Stimulated activated CD4-positive, alpha-beta T cell treated with anti-CD3 and anti-CD28 coated beads, Interleukin-1b, Interleukin-23, amount 100 ng/mL, for 48 hours (primary cell): ENCODE measurements at places on chromosomes 2 and 18.

DNA sequence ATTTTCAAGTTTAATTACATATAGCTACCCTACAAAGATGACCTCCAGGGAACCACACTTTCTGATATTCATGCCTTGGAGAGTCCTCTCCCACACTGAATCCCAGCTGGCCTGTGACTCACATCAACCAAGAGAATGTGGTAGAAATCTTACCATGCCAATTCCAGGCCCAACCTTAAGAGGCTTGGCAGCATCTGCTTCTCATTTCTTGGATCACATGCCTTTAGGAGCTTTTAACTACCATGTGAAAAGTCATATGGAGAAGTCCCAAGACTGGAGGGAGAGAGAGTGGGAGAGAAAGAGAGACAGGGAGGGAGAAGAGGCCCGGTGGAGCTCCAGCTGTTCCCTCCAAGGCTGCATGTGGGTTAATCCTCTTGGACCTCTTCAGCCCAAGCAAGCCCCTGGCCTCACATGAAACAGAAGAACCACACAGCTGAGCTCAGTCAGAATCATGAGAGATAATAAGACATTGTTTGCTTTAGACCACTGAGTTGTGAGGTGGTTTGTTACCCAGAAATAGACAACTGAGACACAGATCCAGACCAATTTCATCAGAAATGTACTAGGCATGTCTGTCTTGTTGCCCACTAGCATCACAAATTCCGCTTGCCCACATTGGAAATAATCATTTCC is 190.7 kb downstream of the MTCL1 start:
- DNase-seq: no peak

DNA sequence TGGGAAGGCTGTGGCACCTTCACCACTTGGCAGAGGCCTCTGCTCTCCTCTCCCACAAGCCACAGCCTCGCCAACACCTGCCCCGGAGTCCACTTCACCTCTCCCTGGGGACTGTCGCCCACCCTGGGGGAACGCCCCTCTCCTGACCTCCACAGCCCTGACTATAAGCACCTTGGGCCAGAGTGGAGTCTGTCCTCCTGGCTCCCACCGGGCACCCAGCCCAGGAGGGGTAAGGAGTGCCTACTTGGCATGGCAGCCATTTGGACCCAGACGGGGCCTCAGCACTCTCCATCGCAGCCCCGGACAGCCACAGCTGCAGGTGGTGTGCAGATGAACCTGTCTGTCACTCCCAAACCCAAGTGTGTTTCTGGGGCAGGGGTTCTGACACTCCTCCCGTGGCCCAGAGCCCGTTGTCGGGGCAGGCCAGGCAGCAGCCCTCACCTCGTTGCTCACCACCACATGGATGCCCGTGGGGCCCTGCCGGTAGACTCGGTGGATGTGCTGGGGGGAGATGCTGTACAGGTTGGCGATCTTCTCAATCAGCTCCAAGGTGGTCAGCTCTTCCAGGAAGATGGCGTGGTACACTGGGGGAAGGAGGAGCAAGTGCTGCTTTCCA is 53.5 kb downstream of the TFCP2L1 start:
- DNase-seq: no peak

- peak; percentile 75 for DNase-seq
Observed at GRCh38 chr2:223837287-223838061, at the start of gene AP1S3. AP1S3 (minus strand) TSS chr2:223837582; CDS start chr2:223837450, 132 bp downstream.

DNA sequence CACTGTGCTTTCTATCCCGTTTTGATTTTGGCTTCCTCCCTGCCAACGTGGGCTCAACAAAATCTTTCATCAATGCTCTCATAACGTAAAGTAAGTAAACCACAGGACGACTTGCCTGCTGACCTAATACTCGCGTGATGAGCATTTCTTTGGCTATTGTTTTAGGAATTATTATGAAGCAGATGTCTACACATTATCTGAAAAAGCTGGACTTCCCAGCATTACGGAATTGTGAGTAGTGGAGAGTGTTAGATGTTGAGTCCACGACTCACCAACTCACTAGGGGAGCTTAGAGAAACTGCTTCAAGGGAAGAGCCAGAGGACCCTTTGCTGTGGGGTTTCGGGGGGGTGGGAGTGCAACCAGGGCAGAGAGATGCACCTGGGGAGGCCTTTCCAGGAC is 21.9 kb downstream of the HJURP start:
- no peak for DNase-seq

DNA sequence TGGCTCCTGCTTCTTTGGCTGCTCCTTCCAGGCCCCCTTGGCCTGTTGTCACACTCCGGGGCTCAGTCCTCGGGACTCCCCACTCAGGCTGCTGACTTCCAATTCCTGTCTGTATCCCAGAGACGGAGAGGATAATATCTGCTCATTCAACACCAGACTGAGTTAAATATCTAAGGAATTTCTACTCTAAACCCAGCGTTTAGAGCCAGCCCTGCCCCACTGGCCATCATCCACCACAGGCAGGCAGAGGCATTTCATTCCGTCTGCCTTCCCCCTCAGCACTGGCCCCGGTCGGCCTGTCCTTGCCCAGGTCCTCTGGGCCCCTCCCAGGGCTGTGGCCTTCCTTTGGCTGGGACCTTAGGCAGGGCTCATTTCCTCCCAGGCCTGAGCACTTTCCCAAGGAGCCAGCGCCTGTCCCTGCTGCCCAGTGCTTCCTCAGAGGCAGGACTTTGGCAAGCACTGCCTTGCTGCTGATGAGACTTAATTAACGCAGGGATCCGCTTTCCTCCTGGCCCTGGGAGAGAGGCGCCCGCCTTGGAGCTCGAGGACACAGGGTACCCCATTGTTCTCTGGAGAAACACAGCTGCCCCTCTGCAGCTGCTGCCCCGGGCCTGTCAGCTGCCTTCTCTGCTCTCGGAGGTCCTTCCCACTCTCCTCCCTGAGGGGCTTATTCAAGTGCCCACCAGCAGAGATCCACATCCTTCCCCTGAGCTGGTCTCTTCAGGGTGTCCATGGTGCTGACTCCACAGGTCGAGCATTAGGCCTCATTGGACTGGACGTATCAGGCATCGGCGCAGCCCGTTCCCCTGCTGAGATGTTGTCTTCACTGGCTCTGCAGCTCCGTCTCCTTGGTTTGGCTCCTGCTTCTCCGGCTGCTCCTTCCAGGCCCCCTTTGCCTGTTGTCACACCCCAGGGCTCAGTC is 42.8 kb downstream of the ATOH8 start:
- DNase-seq: no peak

- no peak for DNase-seq
Observed at GRCh38 chr2:119436993-119437772, 5.5 kb downstream of the TMEM37 start.

DNA sequence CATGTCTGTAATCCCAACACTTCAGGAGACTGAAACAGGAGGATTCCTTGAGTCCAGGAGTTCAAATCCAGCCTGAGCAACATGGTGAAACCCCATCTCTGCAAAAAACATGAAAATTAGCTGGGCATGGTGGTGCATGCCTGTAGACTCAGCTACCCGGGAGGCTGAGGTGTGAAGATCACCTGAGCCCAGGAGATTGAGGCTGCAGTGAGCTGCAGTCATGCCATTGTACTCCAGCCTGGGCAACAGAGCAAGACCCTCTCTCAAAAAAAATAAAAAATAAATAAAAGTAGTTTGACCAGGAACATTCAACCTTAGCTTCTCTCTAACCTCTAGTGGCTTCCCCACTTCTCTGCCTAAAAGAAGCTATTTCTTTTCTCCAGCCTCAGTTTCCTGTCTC is 23.8 kb downstream of the SH3BP4 start:
- DNase-seq: no peak

DNA sequence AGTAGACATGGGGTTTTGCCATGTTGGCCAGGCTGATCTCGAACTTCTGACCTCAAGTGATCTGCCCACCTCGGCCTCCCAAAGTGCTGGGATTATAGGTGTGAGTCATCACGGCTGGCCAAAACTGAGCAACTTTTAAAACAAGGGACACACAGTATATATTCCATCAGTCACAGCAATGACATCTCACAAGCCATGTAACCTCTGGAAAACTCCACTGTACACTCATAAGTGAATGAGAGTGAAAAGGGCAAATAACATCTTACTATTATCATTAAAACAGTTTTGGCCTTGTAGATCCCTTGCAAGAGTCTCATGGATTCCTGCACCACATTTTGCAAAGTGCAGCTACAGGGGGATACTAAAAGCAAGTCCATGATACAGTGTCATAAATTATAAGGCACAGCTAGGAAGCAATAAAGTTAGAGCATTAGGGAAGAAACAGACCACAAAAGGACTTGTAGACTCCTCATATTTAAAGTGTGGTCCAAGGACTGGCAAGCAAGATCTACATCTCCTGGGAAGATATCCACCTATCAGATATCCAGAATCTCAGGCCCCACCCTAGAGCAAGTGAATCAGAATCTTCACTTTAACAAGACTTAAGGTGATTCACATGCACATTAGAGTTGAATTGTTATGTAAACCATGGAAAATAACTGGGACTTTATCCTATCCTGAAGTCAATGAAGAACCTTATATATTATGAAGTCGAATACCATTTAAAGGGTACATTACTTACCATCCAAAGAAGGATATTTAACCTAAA is 5.7 kb downstream of the SMC6 start:
- DNase-seq: no peak

DNA sequence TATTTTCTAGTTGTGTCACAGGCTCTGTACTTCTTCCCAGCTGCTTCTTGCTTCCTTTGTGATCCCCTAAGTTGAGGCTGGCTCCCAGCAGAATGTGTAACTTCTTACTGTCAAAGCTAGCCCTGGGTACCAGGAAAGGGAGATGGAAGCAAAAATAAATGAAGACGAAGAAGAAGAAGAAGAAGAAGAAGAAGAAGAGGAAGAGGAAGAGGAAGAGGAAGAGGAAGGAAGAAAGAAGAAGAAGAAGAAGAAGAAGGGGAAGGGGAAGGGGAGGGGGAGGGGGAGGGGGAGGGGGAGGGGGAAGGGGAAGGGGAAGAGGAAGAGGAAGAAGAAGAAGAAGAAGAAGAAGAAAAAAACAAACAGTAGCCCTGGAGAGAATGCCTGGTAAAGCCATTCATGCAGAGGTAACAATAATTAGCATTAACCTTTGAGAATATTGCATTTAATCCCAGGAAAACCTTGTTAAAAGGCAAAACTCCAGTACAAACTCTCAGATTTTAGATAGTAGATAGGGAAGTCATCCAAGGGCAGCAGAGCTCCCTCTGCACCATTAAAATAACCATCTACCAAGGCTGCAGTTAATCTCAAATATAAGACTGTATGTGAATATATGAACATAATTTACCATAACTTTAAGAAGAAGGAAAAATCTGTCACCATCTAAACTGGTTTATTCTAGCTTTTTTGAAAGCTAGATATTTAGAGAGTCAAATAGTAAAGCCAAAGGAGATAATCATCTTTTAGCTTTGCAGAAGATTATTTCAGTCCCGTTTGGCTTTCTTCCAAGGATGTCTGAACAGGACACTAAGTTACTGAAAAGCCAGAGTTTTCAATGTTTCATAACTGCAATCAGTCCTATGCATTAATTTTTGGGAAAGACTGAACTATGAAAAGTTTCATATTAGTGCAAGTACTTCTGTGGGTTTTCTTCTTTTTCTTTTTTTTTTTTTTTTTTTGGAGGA is 44.3 kb upstream of the FBXO11 start:
- DNase-seq: no peak

GRCh38 chr2:196274387-196274809 is 103.0 kb upstream of the STK17B start:
- no peak for DNase-seq

GRCh38 chr2:201777869-201778268 is 2.9 kb downstream of the ALS2 start:
- DNase-seq: no peak

- DNase-seq: no peak
Observed at GRCh38 chr2:145116834-145117725, 597.2 kb upstream of the ZEB2 start.

GRCh38 chr18:45521777-45522176 is 93.5 kb upstream of the SLC14A2 start:
- DNase-seq: no peak

DNA sequence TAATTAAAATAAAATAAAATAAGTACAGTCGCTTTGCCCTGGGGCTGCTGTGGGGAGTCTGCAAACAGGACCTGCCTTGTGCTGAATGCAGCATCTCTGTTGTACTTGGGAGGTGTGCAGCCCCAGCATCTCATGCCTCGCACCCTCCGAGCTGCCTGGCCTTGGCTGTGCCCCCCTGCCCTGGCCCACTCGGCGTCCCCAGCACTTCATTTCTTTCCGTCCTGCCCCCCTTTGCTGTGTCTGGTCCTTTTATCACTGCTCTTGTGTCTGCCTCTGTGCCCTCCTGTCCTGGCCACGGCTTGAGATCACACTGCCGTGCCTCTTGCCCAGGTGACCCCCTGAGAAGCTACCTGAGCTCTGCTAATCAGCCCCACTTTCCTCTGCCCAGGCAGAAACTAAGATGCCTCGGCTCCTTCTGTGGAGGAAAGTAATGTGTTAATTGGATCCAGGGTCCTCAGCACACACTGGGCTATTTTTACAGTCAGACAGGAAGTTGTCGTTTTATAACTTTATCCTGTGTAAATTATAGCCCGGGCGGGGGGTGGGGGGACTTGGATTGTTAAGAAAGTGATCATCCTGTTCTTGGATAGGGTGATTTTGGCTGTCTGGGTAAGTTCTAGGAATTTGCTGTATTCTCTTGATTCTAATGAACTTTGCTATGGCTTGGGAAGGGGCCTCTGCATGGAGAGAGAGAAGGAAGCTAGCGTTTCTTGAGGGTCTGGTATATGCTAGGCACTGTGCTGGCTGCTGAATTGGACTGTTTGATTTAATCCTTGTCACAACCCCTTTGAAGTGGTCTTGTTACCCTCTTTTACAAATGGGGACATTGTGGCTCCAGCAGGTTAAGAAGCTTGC is 69.4 kb downstream of the AGAP1 start:
- DNase-seq: no peak

DNA sequence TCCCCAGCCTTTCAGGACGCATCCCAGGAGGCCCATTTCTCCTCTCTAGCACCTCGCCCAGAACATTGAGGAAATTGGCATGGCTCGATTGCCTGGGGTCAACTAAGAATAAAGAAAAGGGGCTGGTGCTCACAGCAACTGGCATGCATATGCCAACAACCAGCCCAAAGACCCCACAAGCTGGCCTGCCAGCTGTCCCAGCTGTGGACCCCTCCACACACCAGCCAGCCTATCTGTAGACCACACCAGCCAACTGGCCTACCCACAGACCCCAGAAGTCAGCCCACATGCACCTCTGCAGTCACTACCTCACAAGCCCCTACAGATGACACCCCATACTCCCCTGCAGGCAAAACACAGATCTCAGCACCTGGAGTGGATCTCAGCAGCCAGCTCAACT is 123.8 kb upstream of the ID2 start:
- DNase-seq: no peak

DNA sequence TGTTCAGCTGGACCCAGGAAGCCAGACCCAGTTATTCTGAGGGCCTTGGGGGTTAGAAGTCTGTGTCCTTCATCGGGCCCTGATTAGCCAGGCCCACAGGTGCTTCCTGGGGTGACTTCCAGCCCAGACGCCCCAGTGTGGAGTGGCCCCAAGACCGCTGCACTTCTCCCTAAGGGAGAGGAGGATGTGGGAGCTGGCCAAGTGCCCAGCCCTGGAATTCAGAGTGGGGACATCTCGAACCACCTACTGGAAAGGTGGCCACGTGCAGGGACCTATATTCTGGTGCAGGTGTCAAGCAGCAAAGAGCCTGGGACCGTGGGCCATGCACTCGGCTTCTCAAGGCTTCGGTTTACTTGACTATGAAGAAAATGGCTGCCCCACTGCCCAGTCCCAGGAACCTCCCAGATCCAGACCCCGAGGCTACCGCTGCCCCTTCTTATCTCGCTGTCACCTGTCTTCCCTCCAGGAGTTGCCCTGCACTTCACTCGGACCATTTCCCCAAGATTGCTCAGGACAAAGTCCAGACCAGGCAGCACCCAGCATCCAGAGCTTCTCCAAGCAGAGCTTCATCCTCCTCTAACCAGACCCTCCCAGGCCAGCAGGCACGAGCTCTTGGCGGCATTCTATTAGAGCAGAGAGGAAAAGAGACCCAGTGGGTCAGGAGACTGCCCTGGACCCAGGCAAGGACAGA is 142.8 kb upstream of the ID2 start:
- no peak for DNase-seq
